HT-29 (cell line): ENCODE measurements at places on chromosomes 1 and 21.

- DNase-seq, result no peak
Observed at GRCh38 chr1:56799605-56800400, 19.4 kb downstream of the FYB2 start.

DNA sequence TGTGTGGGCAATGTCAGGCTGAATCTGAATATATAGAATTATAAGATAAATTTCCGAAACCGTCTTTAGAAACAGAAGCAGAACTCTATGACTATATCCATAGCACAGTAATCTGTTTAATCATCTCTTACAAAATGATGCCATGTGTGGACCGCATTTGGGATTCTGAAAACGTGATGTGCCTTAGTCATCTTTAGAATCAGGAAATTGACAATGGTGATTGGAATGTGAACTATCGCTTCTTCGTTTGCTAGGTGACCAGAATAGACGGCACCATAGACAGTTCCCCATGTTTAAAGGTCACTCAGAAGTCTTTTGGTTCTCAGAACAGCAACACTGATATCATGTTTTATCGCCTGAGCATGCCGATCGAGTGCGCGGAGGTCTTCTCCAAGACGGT is 300.3 kb downstream of the ZP4 start:
- DNase-seq, result no peak

- no peak for DNase-seq
Observed at GRCh38 chr1:91669584-91670350, 169.1 kb downstream of the CDC7 start.

DNA sequence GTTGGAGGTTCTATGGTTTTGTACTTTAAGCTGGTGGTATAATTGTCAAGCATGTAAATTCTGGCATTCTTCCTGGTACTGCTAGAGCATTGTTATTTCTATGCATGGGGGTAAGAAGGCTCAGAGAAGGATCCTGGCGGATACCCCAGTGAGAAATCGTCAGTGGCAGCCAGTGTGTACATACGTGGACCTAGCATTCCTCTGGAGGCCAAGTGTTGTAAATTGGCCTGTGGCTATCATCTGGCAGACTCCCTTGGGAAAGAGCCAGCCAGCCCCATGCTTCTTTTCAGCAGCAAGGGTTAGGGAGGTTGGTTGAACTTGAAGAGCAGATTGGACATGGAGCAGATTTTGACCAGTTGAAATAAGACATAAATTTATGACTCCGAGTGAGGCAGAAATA is 5.2 kb upstream of the AGO3 start:
- DNase-seq, result no peak

- DNase-seq, result peak; percentile 79
Observed at GRCh38 chr1:18907021-18907916, 4.9 kb upstream of the ALDH4A1 start.

DNA sequence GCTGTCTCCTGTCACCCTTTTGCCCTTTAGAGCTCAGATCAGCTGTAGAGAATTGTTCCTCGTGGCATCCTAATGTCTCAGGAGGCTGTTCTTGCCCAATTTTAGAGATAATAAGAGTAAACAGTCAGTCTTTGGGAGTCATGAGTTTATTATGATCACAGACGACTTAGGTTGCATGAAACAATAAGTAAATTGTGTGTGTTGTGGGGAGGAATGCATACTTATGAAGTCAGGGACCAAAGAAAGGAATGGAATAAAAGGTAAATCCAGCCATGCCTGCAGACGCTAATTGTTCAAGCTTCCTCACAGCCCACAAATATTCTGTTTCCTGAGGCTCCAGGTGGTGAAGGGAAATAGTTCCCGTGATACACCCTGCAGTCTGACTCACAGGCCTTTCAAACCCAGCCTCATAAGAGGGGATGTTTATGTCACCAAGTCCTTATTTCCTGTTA is 897 bp downstream of the EPHX4 start:
- peak; percentile 9 for DNase-seq

DNA sequence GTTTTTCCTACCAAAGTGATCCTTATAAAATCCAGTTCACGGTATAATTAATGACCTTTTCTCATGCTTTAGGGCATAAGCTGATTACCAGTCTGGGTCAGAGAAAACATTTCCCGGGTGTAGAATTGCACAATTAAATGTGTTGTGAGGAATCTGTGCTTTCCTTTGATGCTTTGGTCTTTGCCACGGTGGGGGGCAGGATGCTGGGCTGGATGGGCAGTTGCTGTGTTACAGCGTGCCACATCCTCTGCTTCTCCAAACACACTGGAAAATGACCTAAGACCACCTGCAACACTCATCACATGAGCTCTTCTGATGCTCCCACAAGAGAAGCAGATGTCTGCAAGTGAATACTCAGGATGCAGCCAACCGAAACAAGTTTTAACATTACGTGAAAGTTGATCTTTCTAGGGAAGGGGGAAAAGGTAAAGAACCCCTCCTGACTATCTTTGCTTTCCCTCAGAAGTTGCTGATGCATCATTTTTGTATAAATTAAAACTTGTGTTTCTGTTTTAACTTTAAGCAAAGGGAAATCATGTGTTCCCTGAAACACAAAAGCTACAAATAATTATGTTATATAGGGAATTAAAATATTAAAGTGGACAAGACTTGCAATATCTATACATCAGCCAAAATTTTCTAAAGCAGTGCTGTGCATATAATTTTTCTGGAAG is 515.3 kb upstream of the NR5A2 start:
- no peak for DNase-seq

DNA sequence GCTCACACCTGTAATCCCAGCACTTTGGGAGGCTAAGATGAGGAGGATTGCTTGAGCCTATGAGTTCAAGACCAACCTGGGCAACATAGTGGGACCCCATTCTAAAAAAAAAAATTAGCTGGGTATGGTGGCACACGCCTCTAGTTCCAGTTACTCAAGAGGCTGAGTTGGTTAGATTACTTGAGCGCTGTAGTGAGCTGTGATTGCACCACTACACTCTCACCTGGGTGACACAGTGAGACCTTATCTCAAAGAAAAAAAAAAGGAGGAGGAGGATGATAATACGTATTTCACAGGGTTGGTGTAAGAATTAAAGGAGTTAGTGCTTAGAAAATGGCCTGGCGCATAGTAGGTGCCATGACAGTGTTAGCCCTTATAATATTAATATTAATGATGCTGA is 144.1 kb downstream of the PLXNA2 start:
- no peak for DNase-seq

- no peak for DNase-seq
Observed at GRCh38 chr21:14241297-14241696, 25.3 kb downstream of the RBM11 start.

DNA sequence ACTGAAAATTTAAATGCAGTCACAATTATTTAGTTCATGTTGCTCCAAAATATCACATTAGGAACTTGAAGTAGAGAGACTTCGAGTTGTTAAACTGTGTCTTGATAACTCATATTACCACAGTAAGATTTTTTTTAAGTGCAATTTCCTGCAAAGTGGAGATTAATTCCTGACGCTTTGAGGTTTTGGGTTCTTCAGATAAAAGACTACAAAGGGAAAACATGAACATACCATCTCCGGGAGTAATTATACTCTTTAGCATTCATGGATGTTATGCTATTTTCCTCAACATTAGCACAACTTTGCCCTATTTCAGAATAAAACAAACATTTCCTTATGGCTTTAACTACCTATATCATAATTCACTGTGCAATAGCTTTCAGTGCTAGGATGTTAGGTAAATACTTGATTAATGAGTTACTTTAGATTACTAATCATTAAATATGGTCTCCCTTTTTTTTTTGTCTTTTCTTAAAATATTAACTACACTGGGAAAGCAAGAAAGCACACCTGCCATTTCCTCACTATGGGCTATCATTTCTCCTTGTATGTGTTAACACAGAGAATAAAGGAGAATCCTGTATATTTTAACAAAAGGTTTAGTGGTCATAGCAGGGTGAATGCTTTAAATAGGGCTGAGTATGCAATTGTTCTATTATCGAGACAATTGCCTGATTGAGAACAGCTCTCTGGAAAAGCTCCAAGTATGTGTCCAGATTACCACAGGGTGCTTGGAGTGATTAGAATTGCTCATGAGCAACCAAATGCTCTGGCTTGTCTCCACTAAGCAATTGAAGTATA is 252.5 kb upstream of the C1orf105 start:
- peak; percentile 88 for DNase-seq

DNA sequence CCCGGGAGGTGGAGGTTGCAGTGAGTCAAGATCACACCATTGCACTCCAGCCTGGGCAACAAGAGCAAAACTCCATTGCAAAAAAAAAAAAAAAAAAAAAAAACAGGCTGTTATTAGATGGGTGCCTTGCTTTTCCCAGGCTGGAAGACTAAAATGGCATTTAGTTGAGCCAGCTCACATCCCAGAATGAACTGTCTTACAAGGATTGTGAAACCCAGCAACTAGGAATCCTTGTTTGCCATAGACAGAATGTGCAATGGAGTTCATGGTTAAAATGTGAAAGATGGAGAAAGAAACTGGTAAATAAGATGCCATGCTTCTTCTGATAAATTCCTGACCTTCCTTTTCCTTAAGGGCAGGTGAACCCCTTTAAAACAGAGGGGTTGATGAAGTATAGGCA is 215.8 kb upstream of the GREM2 start:
- no peak for DNase-seq

GRCh38 chr1:232252546-232253118 is 377.3 kb downstream of the SIPA1L2 start:
- no peak for DNase-seq

- DNase-seq, result no peak
Observed at GRCh38 chr1:54135436-54136120, 17.2 kb downstream of the CDCP2 start.

GRCh38 chr1:10867138-10867721 is 70.8 kb upstream of the CASZ1 start:
- DNase-seq, result peak; percentile 46

GRCh38 chr1:241592273-241592958 is 47.8 kb downstream of the CHML start:
- no peak for DNase-seq

DNA sequence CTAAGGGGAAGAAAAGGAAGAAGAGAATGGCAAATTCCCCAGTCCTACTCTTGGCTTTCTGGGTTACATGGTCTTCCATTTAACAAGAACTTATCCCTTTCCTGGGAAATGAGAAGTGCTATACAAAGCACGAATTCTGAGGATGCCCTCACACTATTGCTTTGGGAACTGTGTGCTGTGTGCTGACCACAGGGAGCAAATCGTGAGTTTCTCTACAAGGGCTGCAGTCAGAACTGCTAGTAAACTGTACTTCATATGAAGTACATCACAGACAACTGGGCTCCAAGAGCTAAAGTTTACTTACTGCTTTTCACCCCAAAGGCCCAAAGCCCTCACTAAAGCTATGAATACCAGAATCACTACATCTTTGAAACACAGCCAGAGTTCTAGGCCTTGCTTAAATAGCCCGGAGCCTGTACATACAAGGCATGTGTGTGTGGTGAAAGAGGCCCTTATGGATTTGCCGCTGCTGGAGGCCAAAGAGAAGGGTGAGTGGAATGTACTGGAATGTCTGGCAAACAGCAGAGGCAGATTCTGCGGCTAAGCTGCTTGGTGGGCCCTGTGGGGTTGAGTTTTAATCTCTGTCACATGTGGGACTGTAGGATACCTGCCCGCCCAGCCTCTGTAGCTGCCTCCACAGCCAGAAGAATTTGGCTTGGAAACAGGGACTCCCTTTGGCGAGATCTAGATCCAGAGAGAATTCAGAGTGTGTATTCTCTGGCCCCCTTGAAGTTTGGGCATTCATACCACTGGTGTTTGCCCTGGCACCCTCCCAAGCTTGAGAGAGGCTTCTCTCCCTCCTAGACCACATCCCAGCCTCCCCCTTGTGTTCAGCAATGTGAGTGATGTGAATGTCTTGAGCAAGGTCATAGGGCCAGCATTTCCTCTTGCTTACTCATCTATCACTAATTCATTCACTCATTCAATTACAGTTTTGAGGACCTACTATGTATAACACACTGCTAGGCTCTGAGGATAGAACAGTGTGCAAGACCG is 21.9 kb upstream of the TRIM67 start:
- DNase-seq, result no peak

- DNase-seq, result no peak
Observed at GRCh38 chr1:175054736-175055135, 12.9 kb upstream of the TNN start.

GRCh38 chr1:28104866-28105467 is 16.6 kb upstream of the EYA3 start:
- peak; percentile 92 for DNase-seq

DNA sequence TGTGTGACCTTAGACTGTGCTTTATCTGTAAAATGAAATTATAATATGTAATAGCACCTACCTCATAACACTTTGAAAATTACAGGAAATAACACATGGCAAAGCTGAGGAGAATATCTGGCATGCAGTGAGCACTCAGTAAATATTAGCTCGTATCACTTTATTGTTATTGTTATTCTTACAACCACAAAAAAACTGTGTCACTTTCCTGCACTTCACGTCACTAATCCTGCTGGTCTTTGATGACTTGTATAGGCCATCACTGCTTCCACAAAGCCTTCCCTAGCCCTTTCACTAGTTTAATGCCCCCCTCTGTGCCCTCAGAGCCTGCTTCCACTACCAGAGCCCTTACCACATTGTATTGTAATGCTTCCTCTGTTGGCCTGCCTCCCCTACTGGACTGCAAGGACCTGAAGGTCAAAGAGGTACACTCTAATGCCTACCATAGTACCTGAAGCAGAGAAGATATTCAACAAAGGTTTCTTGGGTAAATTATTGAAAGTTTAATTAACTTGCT is 231.6 kb downstream of the NFIA start:
- DNase-seq, result no peak

DNA sequence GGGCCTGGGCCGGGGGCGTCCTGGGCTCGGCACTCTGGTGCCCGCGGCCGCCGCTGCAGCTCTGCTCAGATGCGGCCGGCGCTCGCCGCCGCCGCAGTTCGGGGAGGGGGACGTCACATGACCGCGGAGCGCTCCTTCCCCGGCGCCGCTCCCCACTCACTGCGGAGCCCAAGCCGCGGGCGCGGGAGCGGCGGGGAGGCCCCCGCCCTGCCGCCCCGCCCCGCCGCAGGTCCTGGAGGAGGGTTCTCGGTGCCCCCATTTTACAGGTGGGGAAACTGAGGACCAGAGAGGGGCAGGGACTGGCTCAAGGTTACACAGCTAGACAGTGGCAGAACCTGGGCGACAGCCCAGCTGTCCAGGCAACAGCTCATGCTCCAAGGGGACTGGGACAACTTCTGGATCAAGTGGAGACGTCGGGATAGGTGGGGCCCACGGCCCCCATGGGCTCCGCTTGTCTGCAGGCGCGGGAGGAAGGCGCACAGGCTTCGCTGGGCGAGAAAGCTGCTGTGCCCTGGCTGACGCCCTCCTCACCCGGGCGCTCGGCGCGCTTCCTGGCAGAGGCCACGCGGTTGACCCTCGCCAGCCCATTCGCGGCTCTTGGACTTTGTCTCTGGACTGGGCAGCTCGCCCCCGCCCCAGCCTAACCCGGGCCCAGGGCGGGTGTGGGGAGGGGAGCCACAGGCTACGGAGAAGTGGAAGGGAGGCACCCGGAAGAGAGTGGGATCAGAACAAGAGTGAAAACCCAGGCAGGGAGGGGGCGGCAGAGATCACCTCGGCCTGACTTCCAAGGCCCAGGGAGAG is at the start of gene RAP1GAP:
Gene RAP1GAP (minus strand): TSS at position 100 of the 801 bp plus-strand sequence. CDS start 49,325 bp downstream, outside the sequence.
- DNase-seq, result peak; percentile 51
